ENCODE measurements at places on chromosomes 6 and 20.

DNA sequence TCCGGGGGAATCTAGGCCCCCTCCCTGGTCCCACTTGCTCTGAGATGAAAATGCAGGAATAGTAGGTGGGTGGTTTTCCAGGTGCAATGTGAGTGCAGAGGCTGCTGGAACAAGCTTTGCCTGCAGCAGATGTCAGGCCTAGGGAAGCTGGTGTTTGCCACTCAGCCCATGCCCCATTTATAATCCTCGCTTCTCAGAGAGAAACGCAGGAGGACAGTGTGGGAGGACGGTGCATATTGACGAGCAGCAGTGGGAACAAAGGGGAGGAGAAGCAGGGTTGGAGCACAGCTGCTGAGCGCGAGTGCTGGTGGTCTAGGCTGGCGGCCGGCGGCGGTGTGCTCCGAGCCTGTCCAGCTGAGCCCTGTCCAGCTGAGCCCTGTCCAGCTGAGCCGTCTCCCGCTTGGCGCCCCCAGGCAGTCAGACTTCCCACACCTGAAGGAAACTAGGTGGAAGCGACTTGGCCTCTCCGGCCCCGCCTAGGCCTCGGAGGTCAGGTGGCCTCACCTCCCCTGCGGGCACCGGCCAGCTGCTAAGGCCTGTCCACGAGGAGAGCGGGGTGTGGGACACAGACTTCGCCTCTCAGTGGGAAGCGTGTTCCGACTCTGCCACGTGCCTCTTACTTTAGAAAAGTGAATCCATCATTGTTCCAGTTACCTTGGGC, 49.7 kb upstream of the FRMD1 start:
- no peak for DNase-seq

- DNase-seq = no peak
These were observed 110.9 kb upstream of the SSTR4 start for GRCh38 chr20:22924046-22924737.

DNA sequence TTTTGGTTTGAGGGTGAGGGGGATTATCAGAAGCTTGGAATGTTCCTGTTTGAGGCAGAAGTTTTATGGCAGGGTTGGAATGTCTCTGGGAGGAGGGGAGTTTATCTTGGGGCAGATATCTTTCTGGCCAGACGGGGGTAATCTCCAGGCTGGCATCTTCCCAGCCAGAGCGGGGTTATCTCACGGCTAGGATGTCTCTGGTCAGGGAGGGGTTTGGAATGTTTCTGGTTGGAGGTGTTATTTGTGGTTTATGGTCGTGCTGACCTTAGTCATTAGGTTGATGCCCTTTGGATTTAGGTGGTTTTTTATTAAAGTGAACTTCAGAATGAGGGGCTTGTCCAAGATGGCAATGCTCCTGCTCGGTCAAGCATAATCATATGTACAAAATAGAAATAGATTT, 14.8 kb downstream of the PGK2 start:
- no peak for DNase-seq

GRCh38 chr6:148128014-148128730, 214.5 kb upstream of the SASH1 start:
- no peak for DNase-seq

- no peak for DNase-seq
These were observed 59.9 kb downstream of the TRAM2 start for GRCh38 chr6:52516943-52517342.
